Foreskin fibroblast (primary cell): ENCODE measurements at places on chromosomes 1 and 21.

DNA sequence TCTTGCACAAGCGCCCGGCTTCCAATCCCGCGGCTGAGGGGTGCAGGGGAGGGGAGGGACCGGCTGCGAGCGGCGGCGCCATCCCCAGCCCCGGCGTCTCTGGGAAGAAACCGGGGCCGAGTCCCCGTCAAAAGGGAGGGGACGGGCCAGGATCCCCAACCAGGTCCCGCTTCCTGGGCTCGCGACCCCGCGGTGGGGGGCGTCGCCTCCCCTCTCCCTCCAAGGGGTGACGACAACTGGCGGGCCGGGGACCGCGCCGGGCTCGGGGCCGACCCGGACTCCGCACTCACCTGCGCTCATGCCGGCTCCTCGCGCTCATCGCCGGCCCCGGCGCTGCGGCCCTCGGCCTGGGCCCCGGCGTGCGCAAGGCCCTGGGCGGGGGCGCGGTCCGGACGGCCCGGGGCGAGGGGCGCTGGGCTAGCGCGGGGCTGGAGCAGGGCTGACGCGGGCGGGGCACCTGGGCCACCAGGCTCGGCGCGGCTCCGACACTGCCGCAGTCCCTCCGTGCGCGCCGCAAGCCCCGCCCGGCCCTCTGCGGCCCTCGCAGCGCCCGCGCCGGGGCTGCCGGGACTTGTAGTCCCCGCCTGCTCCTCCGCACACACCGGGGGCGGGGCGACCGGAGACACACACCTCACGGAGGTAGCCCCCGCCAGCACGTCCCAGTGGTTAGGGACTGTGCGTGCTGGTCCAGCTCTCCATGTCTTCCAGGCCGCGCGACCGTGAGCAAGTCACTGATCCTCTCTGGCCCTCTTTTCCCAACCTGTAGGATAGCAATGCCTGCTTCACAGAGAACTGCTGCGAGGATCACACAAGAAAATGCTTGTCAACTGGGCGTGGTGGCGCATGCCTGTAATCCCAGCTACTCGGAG is at the start of gene ATP13A2:
ATP13A2 (minus strand) TSS at position 490 of the 869 bp plus-strand sequence; CDS start at position 300, 190 bp downstream.
- peak; percentile 87 for DNase-seq

- DNase-seq = no peak
Measured at GRCh38 chr1:197786280-197786679, 11.0 kb upstream of the DENND1B start.

DNA sequence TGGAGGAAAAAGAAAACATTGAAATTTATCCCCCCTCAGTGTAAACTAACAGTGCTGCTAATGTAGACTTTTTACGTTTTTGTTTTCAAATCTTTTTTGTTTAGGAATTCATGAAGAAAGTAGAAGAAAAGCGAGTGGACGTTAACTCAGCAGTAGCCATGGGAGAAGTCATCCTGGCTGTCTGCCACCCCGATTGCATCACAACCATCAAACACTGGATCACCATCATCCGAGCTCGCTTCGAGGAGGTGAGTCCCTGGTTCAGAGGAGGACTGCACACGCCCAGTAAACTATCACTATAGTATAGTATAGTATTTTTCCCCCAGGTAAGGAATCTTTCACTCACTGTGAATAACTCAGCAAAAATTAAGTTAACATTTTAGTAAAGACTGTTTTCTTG is 37.8 kb upstream of the BMP8A start:
- peak; percentile 69 for DNase-seq

- peak; percentile 83 for DNase-seq
Measured at GRCh38 chr1:167935216-167936067, 1.0 kb upstream of the DCAF6 start.

DNA sequence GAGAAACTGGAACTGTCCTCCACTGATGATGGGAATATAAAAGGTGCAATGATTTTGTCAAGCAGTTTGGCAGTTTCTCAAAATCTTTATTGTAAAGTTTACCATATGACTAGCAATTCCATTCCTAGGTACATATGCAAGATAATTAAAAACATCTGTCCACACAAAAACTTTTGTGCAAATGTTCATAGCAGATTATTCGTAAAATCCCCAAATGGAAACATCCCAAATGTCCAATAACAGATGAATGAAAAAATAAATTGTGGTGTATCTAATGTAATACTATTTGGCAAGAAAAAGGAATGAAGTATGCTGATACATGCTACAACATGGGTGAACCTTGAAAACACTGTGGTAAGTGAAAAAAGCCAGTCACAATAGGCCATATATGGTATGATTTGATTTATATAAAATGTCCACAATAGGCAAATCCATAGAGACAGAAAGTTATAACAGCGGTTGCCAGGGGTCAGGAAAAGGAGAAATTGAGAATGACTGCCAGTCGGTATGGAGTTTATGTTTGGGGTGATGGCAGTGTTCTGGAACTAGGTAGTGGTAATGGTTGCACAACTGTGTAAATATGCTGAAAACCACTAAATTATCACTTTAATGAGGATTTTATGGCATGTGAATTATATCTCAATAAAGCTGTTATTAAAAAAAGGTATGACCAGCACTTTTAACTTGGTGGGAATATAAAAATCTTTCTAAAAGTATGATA is 81.7 kb upstream of the BEND5 start:
- no peak for DNase-seq

GRCh38 chr1:98260839-98261238 is 340.0 kb upstream of the DPYD start:
- DNase-seq = no peak

DNA sequence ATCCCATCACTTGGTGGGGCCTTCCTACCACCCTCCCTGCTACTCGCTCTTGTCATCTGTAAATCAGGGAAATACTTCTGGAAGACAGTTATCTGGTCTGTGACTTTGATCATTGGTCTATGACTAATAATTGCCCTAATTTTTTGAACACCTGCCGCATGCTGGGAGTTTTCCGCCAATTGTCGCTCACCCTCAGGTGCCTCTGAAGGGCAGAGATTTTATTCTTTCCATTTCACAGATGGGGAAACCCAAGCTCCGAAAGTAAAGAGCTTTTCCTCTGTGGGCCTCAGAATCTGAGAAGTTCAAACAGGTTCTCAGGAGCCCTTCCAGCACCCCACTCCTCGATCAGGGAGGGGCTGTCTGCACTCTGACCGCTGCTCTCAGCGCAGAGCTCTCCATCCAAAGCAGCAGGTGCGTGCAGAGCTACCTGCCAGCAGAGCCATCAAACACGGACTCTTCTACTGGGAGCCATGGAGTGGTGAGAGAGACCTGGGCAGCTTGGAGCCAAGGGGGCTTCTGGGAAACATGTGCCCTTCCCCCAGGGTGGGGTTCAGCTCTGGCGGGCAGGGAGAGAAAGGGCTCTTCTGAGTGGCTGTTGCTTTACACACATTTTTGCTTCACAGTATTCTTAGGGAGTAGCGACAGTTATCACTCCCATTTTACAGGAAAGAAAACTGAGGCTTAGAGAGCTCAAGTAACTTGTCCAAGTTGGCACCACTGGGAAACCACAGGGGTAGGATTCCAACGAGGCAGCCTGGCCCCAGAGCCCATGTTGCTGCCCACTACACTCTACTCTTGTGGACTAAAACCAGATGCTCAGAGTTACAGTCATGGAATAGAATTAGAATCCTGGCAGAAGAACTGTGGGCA is 5.8 kb upstream of the RUNX3 start:
- no peak for DNase-seq

DNA sequence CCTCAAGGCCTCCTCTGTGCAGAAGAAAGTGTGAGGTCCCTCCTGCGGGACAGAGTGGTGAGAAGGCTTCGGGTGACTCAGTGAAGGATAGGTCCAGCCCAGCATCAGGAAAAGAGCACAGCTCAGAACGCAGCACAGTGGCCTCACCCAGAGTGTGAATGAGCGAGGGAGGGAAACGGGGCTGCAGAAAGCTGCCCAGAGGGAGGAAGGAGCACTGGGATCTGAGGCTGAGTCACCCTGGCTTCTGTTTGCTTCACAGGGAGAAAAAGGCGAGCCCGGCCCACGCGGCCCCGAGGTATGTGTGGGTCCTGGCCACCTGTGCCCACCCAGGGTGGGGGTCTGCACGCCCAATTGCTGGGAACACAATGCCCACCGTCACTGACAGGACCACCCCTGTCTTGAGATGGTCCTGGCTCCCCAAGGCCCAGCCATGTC is 24.3 kb downstream of the COL6A2 start:
- peak; percentile 77 for DNase-seq

DNA sequence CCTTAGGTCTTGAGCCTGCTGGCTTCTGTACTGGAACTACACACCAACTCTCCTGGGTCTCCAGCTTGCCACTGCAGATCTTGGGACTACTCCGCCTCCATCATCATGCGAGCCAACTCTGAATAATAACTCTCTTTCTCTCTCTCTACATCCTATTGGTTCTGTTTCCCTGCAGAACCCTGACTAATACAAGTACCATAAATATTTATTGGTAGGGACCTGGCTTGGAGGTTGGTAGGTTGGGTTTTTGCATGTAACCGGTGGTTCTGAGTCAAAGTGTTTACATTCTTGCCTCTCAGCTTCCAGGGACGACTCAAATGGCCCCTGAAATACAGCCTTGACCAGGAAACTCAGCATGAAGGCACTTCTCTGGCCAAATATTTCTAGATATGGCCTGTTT is 110.4 kb downstream of the KCND3 start:
- DNase-seq = no peak

DNA sequence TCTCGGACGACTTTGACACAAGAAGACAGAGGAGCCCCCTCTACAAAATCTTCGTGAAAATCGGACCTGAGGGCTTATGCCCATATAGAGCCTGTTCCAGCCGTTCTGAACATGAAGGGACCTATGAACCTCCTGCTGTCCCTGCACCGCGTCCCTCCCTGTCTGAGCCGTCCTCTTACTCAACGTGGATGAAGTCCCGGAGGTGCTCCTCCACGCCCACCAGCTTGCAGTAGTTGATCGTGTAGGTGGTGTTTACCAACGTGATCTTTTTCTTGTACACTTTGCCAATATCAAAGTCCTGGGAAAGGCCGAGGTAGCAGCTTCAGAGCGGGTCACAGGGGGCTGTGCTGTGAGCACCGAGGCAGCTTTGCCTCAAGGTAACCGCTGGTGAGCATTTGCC is 40.0 kb downstream of the CFAP74 start:
- no peak for DNase-seq

- no peak for DNase-seq
Measured at GRCh38 chr1:192698731-192699130, 62.8 kb downstream of the RGS13 start.

GRCh38 chr1:101371259-101371658 is 134.4 kb downstream of the S1PR1 start:
- peak; percentile 68 for DNase-seq

DNA sequence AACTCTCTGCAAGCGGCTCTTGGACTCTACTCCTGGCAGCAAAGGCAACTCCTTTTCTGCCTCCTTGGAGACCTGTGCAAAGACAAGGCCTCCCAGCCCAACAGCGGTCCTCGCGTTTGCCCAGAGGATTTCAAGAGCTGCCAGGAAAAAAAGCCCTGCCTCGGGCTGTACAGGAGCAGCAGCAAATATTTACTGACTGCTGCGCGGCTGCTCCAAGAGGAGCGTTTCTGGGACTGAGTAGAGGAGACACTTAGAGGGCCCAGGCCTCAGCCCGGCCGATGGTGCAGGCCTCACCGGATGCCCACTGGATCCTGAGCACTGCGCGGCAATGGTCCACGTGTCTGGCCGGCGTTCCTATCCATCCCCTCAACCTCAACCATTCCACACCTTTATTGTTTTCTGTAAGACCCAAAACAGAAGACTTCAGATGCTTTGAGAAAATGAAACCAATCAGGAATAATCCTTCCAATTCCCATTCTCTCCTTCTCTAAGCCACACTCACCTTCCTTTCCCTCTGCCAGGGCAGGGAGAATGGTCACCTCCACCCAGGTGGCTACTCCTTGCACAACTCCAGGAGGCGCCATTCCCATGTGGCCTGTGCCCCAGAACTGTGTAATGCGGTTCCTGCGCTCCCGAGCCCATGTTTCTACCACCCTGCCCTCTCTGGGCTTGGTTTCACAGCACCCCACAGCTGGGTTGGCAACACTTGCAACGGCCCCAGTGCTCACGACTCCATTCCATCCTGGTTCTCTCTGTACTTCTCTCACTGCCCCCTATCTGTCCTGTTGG is 215.8 kb downstream of the TRABD2B start:
- no peak for DNase-seq

DNA sequence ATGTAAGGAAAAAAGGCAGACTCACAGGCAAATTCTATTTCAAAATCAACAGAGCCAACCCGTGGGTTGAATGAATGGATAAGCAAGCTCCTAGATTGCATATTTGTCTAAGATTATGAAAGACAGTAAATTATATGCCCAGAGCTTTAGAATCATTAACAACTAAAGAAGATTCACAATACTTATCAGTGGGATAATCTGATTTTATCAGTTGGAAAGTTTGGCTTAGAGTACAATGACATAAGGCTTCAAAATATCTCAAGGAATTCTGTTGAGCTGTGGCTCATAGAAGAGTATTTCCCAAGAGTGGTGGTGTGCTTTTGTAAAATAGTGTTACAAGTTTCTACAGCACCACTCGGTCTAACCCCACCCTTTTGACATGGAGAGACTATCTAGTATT is 85.5 kb downstream of the ADAMTS1 start:
- DNase-seq = no peak

DNA sequence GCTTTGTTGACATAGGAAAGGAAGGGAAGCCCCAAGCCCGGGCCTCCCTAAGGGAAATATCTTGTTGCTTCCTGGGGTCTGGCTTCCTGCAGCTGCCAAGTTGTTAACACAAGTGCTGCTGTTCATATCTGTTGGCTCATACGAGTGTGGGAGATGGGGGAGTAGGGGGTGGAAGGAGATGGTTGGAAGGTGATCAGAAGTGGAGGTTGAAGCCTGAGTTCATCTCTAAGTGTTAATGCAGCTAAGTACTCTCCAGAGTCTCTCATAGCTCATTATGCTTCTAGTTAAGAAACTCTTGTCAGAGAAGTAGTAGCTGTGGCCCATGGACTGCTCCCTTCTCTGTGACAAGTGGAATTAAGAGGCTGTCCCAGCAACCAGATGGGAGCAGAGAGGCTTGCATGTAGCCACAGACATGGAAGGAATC is 319.2 kb upstream of the SPAG17 start:
- DNase-seq = no peak

GRCh38 chr1:18955441-18956192 is 859 bp downstream of the IFFO2 start:
- DNase-seq = peak; percentile 55

DNA sequence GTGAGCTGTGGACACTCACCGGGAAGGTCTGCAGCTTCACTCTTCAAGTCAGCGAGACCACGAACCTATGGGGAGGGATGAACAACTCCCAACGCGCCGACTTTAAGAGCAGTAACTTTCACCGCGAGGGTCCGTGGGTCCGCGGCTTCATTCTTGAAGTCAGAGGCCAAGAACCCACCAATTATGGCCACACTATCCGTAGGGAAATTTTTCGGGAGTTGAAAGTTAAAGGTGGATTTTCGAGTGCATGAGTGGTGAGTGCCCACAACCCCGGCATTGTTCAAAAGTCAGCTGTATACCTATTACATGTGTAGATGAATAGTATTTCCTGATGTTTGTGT is 19.7 kb downstream of the EXOC8 start:
- DNase-seq = no peak
